ENCODE measurements at places on chromosomes 12 and 14.

GRCh38 chr14:53156238-53156637 lies 3.1 kb upstream of the DDHD1 start:
- DNase-seq = no peak

- no peak for DNase-seq
Observed at GRCh38 chr12:81083906-81084513, 6.1 kb downstream of the ACSS3 start.

GRCh38 chr12:123094349-123095077 lies 56.4 kb downstream of the PITPNM2 start:
- DNase-seq = no peak

GRCh38 chr14:69088586-69088985 lies 64.3 kb downstream of the DCAF5 start:
- DNase-seq = no peak

DNA sequence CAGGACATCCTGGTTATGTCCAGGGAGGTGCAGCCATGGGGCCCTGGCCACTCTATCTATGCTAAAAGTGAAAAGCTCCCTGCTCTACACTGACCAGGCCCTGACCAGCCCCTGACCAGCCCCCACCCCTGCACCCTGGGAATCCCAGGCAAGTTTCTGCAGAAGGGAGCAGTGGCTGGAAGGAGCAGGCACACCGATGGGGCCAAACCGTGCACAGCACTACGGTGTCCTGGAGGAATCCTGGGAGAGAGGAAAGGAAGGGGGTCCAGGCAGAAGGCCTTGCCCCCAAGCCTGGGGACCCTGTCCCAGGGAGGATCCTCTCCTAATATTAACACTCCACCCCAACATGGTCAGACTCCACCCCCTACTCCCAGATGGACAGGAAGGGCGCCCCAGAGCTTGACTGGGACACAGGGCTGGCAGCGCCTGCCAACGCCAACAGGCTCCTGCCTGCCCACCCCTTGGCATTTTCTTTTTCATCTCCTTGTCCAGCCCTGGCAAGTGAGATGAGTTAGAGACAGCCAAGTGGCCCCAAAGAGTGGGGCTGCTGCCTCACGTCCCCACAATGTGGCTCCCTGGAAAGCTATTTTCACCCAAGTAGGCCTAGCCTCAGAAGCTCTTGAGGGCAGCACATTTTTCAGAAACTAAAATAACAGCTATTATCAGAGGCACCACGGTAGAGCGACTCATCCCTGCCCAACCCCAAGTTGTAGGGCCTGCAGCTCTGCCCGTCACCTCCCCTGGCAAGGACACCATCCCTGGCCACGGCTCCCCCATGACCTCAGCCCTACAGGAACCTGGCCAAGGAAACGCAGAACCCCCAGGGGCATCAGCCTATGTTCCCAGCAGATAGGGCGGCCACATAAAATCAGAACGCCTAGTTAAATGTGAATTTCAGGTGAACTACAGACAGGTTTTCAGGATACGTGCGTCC lies 82.6 kb downstream of the SCARB1 start:
- DNase-seq = no peak

DNA sequence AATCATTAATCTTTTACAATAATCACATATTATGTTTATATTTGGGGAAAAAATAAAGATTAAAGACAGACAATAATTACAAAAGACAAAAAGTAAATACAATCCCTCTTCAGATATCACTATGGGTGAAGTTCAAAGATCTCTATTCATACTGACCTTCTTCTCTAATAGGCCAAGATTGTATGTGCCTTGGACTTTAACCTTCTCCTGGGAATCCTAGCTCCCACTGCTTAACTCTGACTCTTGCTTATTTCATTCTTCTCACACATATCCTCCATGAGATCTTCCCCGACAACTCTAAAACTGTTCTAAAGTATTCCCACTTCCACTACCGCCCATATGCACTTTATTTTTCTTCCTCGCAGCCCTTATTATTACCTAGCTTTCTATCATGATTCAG lies 83.8 kb downstream of the EEA1 start:
- DNase-seq = no peak

DNA sequence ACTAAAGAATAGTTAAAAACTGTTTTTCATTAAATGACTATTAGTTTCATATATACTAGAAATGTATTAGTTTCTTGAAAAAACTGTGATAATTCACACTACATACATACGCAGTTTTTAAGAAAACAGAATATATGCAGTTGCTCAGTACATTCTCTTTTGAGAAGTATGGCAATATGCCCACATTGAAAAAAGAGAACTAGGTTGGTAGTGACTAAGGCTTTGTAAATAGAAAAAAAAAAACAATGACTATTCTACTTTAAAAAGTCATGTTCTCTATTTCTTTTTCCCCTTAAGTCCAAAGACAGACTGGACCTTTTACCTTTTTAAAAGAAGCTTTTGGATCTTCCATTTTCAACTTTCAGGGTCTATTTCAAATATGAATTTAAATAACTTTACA lies 25.0 kb downstream of the SNX6 start:
- no peak for DNase-seq

DNA sequence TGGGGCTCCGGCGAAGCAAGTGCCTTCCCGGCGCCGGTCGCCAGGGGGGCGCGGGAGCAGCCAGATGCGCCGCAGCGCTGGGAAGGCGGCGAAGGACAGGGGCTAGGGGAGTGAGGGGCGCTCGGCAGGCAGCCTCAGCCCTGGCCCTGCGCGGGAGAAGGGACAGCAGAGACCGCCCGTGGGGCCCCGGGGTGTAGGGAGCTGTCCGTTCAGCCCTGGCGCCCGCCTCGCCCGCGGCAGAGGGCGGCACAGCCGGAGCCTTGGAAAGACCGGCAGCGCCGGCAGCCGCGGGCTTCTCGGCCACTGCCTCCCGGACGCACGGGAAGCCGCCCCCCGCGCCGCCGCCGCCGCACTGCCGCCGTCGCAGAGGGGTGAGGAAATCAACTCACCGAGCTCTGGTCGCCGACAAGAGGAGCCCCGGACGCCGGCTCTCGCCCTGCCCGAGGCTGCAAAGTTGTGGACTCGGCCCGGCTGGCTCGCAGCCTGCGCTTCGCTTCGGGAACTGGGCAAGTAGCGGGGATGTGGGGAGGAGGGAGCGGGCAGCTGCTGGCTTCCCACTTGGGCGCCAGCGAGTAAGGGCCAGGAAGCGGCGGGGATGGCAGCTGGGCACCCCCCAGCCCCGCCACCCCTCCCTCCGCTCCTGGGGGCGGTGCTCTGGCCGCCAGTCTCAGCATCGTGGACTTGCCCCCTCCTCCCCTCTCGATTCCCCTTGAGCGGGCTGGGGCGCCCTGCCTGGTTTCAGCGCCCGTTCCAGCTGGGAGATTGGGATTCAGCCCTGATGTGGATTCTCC lies at the start of gene ZDHHC22:
Gene ZDHHC22, minus strand, starts transcription at position 578 of the 791 bp plus-strand sequence. CDS start 2,053 bp downstream, outside the sequence.
- DNase-seq = peak; percentile 58

All from nucleus accumbens (tissue), 56 donors.